ENCODE measurements at places on chromosomes 7 and 10.
A peak's percentile ranks its signal among the peaks of the same experiment; 100 is the strongest.

- H3K4me1 ChIP-seq = peaks cover 57% of the 10 kb centered on the region
- DNase-seq = no peak
- peaks cover 4% of the 10 kb centered on the region for H3K36me3 ChIP-seq
These were observed 97.8 kb upstream of the BTBD16 start for GRCh38 chr10:122173337-122173736.

DNA sequence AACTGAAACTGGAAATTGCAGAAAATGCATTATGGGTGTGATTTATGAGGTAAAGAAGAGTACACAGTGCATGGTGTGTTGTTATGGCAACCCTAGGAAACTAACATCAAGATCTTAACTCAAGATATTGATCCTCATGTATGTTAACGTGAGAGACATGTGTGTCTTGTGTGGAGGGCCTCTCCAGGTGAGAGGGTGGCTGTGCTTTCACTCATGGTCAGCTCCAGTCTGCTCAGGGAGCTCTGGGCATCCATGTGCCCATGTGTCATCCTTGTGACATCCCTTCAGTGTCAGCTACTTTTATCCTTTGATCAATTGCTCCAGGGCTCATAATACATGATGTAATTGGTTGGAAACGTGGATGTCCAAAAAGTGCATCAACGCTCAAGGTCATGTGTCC is 24.9 kb upstream of the INSYN2A start:
- H3K27me3 ChIP-seq = peaks cover 3% of the 10 kb centered on the region
- H3K4me3 ChIP-seq = no peak overlapping the region
- H3K27ac ChIP-seq = no peak overlapping the region
- peaks cover 9% of the 10 kb centered on the region for H3K4me1 ChIP-seq

- no peak for DNase-seq
- no peak overlapping the region for H3K4me3 ChIP-seq
- H3K27me3 ChIP-seq = peaks cover 3% of the 10 kb centered on the region
- H3K4me1 ChIP-seq = peaks cover 38% of the 10 kb centered on the region
- no peak overlapping the region for H3K27ac ChIP-seq
These were observed 177.3 kb upstream of the TNS3 start for GRCh38 chr7:47759056-47759706.

- DNase-seq = no peak
- H3K4me1 ChIP-seq = peaks cover 10% of the 10 kb centered on the region
- H3K36me3 ChIP-seq = no peaks in the 10 kb centered on the region
- no peak overlapping the region for H3K27ac ChIP-seq
- H3K4me3 ChIP-seq = no peak overlapping the region
These were observed 12.2 kb upstream of the CLEC2L start for GRCh38 chr7:139511315-139511714.

DNA sequence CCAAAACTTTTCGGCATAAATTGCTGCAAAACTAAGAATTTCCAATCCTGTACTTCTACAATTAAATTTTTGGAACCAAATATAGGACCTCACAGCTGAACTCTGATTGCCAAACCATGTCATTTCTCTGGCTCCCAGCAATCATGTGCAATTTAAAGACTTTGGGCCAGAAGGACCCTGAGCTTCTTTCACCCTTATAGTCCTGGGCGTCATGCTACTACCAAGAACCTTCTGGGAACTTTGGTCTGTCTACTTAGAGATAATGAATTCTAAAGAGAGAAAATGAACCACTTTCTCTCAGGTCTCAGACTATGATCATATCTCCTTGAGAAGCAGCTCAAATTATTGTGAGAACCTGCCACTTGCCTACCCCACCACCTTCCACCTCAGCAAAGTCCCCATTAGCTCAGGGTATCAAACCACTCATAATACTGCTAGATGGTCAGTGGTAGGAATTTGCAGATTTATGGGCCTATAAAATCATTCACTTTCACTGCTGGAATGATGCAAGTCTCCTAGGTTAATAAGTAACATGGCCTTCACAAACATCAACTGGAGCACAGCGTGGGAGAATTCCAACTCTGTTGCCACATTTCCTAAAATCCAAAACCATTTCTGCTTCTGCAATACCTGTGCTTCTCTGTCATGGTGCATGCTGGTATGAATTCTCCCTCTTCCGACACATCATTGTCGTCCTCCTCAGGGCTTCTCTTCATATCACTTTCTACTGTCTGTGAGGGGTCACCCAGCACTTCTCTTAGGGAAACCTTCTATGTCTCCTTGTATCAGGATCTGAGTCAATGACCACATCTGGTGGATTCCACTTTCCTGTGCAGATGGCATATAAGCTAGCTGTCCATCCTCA is 6.6 kb upstream of the WDR91 start:
- no peaks in the 10 kb centered on the region for H3K27me3 ChIP-seq
- DNase-seq = no peak
- H3K27ac ChIP-seq = no peak overlapping the region
- peaks cover 7% of the 10 kb centered on the region for H3K4me1 ChIP-seq
- no peaks in the 10 kb centered on the region for H3K36me3 ChIP-seq

- no peak for DNase-seq
- peaks cover 2% of the 10 kb centered on the region for H3K27me3 ChIP-seq
- H3K27ac ChIP-seq = no peak overlapping the region
- no peaks in the 10 kb centered on the region for H3K4me1 ChIP-seq
- H3K4me3 ChIP-seq = no peak overlapping the region
- no peaks in the 10 kb centered on the region for H3K36me3 ChIP-seq
These were observed 157.4 kb upstream of the TMEM196 start for GRCh38 chr7:19930851-19931250.

GRCh38 chr7:137992550-137993394 is 9.1 kb downstream of the CREB3L2 start:
- peaks cover 29% of the 10 kb centered on the region for H3K4me1 ChIP-seq
- H3K4me3 ChIP-seq = no peak overlapping the region
- H3K27ac ChIP-seq = peak overlapping the region; percentile 4
- no peak for DNase-seq
- peaks cover 3% of the 10 kb centered on the region for H3K27me3 ChIP-seq
- H3K36me3 ChIP-seq = peaks cover 37% of the 10 kb centered on the region

DNA sequence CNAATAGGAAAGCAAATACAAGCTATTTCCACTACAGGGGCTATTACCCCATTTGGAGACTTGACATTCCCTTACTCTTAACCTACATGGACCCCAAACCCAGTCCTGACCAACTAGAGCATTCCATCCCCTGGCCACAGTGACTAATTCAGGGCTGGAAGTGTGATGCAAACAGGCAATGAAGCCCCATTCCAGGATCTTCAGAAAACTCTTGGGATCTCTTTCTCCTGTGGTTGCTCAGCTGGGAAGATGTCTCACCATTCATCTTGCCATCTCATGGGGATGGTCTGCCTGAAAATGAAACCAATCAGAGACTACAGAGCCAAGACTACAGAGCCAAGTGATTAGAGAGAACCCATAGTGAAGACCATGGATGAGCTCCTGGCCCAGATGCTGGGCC is 206.2 kb downstream of the ZNF365 start:
- H3K36me3 ChIP-seq = no peaks in the 10 kb centered on the region
- H3K4me1 ChIP-seq = no peaks in the 10 kb centered on the region
- no peak overlapping the region for H3K4me3 ChIP-seq
- no peak overlapping the region for H3K27ac ChIP-seq
